ENCODE measurements at places on chromosomes 6 and 20.

DNA sequence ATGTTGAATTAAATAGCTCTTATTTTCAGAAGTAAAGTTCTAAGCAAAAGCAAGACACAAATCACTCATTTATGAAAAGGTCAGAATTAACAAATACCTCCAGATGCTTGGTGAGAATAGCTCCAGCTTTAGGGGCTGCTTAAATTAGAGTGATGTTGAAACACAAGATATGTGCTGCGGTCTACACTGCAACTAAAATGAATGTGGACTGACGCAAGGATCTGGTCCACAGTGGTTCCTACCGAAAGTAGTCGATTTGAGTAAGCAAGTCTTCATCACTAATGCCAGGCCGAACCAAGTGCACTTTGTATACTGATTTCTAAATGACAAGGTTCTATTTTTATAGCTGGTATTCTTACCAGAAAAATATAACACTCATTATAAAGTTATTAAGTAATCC lies 96.3 kb downstream of the PRDM1 start:
- DNase-seq, result no peak

DNA sequence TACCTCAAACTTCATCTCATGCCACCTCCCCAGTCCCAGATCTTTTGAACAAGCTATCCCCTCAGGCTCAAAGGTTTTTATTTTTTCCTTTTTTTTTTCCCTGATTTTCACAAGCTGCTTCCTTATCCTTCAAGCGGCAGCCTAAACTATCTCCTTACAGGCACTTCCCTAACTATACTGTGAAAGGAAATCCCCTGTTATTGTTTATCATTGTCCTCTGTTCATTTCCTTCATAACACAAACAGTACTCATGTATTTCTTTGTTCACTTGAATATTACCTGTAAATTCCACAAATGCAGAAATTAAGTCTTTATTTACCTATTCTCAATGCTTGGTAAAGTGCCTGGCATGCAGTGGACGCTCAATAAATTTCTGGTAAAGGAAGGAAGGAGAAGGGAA lies 48.9 kb downstream of the ME1 start:
- DNase-seq, result no peak

DNA sequence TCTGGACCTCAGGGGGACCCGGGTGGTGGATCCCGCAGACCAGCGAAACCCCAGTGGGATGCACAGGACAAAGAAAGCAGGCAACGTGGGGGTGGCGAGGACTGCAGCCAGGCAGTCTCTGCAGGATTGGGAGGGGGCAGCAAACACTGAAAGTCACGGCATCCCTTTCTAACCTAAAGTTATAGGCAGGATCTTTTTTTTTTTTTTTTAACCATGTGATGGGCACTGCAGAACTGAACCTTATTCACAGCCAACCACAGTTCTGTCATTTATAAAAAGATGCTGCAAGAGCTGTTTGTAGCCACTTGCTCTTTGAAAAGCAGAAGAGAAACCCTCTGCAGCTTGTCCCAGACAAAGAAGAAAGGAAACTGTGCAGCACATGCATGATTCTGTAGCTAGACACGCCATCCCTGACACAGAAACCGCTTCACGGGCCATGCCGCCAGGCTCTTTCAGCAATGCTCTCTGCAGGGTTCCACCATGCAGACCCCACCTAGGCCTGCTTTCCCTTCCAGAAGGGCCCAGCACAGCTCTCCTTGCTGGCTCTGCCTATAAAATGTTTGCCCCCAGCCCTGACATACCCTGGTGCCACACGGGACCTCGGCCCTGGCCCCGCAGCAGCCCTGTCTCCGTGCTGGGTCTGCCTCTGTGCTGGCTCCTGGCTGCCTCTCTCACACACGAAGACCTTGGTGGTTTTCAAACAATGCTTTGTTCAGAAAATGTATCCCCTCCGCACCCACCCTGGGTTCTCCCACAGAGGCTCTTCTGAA lies 70.8 kb downstream of the PYGB start:
- DNase-seq, result peak; percentile 72

DNA sequence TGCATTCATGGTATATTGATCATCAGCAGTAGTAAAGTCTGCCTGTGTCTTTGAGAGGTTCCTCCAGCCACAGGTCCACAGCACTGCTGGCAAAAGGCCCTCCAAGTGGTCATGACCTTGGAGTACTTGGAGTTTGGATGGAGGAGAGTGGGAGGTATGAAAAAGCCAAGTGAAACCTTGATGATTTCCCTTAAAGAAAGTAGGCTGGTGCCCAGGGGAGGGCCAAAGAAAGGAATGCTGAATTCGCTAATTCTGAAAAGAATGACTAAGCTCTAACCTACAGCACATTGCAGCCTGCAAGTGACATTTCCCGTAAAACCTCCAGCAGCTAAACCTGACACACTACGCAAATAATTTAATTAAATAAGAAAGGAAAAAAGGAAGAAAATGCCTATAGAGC lies 223.4 kb upstream of the TAB2 start:
- no peak for DNase-seq

GRCh38 chr6:42404484-42404883 lies 47.2 kb downstream of the TRERF1 start:
- DNase-seq, result no peak

DNA sequence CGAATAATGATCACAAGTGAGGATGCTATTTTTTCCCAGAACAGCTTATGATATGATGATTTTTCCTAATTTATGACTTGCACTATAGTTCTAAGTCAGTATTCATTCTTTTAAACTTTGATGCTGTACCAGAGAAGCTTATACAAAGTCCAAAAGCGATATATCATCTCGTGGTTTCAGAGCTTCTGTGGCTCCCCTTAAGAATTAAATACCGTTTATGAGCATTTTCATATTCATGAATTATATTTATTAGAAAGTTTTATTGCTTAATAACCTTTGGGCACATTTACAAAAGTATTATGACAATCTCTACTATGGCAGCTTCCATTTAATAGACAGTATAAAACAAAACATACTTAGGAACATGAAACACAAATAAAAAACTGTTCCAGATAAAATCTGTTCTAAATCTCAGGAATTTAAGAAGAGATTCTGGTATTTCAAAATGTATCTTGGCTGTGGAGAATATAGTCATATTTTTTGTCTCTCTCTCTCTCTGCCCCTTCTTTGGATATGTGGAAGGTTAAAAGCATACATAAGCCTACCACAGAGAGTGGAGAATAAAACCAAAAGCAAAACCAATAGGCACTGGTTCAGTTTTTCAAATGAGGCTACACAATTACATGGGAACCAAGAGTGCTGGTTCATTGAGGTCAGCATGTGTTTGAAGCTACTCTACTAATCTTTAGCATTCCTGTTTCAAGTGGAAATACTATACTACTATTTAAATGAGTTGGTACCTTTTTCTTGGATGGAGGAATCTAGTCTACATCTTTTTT lies 884.5 kb upstream of the GJE1 start:
- DNase-seq, result no peak

- no peak for DNase-seq
Observed at GRCh38 chr6:150238336-150238741, 95.5 kb downstream of the PPP1R14C start.

GRCh38 chr20:52379723-52380336 lies 188.3 kb upstream of the ZFP64 start:
- no peak for DNase-seq

Measured in Ammon's horn (tissue), 1 donor.